ENCODE measurements at places on chromosomes 7 and 10.

DNA sequence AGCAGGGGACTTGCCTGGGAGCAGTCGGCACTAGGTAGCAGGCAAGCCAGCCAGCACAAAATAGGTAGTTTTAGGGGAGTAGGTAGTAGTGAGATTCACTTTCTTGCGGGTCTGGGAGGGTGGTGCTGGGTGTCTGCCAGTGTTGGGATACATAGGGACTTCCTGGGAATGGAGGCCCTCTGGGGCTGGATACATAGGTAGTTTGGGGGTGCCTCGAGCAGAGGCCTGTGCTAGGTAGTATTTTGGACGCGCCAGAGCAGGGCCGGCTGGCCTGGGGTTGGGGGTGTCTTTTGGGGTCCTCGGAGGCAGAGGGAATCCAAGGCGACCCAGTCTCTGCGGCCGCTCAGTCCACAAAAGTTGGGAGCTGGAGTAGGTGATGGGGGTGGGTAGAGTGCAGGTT, 2.0 kb upstream of the HOXA3 start:
- no peak for DNase-seq

DNA sequence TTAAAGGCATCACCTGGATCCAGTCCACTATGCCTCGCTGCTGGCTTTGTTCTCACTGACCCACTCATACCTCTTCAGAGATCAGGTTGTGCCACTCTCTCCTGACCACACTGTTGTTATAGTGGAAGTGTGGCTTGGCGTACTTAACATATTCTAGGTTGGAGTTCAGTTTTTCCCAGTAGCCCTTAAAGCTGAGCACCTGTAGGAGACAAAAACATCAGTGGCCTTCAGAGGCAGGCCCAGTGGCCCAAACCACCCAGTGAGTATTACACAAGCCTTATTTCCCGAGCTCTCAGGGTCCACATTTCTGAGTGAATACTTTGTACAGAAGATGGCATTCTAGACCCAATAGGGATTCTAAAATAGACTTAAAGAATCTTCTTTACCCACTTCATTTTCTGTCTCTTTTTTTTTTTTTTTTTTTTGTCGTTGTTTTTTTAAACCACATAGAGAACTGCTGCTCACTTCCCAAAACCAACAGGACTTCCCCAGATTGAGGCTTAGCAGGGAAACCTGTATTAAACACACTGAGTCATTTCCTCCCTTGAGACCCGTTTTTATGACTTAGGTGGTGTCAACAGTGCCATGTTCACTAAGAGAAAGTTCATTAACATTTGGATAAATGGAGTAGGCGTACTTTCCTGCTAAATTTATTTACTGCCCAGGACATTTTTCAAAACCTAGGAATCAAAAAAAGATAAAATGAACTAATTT, 85.8 kb downstream of the GSAP start:
- DNase-seq, result no peak

GRCh38 chr10:89589101-89589720, 53.8 kb upstream of the SLC16A12 start:
- no peak for DNase-seq

- DNase-seq, result no peak
Measured at GRCh38 chr7:31602041-31602625, 84.9 kb upstream of the PPP1R17 start.

GRCh38 chr7:114416129-114416990, 1.7 kb downstream of the FOXP2 start:
- no peak for DNase-seq

DNA sequence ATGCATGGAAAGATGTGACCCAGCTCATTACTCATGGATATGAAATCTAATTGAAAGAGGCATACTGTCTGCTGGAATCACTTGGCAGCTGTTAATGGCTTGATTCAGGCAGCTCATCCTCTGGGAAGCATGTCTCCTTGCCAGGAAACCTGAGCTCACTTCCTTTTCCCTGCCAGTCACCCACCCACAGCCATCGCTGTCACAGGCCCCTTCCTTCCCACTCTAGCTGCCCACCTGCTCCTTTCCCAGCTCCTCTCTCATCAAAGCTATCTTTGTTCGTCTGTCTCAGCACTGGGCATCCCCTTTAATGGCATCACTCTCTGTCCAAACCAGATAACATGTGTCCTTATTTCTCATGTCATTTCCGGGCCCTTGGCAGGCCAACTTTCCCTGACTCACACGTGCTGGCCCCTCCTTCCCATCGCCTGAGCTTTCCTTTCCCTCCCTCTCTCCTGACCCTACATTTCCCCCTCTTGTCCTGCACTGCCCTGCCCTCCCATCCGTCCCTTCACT, 721.9 kb downstream of the TNS3 start:
- no peak for DNase-seq

DNA sequence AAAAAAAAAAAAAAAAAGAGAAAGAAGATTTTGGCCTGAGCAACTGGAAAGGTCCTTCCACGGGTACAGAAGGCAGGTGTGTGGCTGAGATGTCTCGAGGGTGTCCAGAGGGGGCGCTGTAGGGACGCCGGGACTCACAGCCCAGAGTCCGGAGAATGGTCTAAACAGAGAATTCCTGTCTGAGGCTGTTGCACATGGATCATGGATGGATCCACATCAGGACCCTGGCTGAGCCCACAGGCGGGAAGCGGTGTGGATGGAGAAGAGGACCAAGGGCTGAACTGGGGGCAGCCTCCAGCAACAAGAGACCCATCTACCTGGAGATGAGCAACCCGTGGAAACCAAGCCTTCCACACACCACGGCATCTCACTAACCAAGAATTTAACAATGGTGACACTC, 55.0 kb downstream of the PKD1L1 start:
- no peak for DNase-seq

DNA sequence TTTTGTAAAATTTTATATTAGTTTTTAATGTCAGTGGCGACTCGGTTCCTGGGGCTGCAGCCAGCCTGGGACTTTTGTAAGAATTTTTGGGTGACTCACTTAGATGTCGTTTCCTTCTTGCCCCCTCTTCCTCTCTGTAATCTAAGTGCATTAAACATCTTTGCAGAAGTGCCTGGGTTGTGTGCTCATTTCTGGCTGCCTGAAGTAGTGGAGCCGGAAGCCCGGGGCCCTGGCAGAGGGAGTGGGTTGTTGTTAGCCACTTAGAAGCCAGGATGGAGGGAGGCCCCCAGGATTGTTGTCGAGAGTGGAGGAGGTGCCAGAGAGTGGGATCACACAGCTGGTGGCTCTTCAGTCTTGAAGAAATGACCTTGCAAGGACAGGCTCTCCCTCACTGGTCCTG, 11.0 kb upstream of the TRIM8 start:
- DNase-seq, result no peak

GRCh38 chr10:80730522-80730921, 192.8 kb downstream of the SH2D4B start:
- DNase-seq, result no peak

DNA sequence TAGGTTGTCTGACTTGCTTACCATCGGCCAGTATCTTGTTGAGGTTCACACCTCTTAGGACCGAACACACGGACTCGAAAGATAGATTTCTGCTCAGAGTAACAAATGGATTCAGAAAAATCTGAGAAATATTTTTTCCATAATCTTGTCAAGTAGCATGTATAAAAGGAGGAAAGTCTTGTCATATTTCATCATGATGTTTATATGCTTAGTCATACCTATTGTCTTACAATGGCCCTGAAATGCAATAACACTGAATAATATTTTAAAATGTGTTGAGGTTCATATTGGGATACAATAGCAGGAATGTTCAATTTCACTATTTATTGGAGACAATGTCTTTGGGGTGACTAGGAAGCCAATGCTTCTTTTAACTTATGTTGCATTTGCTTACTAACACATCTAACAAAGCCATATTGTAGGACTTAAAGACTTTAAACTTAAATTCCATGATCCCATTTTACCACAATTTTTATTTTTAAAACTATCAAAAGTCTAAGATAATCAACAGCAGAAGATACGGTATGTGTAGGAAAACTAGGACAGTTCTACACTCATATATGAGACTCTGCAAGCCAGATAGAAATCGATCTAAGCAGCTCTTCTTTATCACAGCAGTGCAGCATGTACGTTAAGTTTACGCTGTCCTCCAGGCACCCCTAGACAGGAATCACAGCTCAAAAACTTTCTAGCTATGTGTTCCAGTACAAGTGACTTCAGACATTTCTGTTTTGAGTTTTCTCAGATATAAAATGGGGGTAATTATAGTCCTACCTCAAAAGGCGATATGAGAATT, 135.7 kb upstream of the CAV2 start:
- DNase-seq, result no peak

DNA sequence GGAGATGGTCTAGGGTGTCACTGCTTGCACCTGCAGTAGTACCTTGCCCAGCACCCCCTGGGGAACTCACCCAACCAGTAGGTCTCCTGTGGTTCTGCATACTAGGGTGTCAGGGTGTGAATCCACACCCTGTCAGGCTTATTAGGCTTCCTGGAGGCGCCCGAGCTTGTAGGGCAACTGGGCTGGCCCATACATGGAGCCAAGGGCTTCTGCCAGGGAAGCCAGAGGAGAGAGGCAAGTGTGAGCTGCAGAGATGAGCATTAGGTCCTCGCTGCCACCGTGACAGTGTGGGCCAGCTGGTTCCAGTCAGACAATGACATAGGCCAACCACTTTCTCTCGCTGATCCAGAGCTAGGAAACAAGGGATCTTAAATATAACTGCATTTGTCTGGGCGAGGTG, 11.2 kb downstream of the MXI1 start:
- DNase-seq, result no peak

- no peak for DNase-seq
Measured at GRCh38 chr10:48197236-48197899, 77.1 kb downstream of the FRMPD2 start.

- no peak for DNase-seq
Measured at GRCh38 chr7:151381348-151382078, 28.3 kb downstream of the WDR86 start.

GRCh38 chr7:159012353-159013069, 132.2 kb downstream of the VIPR2 start:
- peak; percentile 96 for DNase-seq

GRCh38 chr10:44927352-44927751, 16.2 kb downstream of the TMEM72 start:
- peak; percentile 63 for DNase-seq

DNA sequence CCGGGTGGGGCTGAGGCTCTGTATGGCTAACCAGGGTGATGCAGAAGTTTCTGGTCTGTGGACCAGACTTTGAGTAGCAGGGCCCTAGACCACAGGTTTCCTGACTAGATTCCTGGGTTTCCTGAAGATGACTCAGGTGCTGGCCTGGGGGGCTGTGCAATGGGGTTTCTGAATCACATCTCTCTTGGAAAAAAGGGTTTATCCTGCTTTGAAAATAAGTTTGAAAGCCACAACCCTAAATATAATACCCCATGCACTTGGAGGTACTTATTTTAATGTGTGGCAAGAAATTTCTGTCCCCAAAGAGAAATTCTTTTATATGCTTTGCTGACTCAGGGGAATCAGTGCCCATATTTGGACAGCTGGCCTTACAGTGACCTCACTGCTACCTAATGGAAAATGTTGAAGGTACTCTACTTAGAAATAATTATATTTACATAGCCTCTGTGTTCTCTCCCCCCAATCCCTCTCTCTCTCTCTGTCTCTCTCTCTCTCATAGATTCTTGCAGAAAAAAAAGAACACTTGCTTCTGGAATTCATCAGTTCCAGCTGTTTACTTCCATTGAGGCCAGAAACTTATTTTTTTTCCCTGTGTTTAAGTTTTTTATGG, 184.4 kb upstream of the LYZL2 start:
- DNase-seq, result peak; percentile 6

- no peak for DNase-seq
Measured at GRCh38 chr10:75229971-75230370, 5.8 kb downstream of the COMTD1 start.

GRCh38 chr7:65448816-65449504, 75.3 kb downstream of the ZNF92 start:
- DNase-seq, result no peak

DNA sequence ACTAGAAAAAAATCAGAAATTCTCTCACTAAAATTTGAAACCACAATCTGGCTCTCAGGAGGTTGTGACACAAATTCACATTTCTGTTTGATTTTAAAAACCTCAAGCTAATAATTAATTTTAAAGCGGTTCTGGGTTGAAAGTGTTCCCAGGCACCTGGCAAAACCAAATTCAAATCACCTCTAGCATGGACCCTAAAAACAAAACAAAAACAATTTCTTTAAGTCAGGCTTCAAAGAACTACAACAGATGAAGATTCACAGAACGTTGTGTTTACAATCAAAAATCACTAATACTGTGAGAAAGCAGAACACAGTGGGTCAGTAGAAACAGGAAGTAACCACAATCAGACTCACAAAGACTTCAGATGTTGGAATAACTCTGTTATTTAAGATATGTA, 7.2 kb upstream of the RELN start:
- DNase-seq, result no peak

GRCh38 chr10:84184517-84184916, 9.8 kb upstream of the CDHR1 start:
- DNase-seq, result no peak

DNA sequence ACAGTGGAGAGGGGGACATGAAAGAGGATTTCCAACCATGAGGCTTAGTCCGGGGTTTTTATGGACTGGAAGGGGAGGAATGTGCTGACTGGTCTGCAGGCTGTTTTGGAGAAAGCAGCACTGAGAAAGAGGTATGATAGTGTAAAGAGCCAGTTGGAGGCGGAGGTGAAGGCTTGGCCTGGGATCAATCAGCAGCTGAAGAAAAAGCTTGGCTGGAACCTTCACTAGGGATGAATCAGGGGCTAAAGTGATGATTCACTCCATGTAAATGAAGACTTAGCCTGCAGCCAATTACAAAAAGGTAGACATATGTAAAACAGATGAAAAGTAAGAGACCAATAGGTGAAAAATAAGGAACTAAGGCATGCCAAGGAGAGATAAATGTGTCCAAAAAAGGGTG, 1382.6 kb downstream of the GATA3 start:
- DNase-seq, result no peak

DNA sequence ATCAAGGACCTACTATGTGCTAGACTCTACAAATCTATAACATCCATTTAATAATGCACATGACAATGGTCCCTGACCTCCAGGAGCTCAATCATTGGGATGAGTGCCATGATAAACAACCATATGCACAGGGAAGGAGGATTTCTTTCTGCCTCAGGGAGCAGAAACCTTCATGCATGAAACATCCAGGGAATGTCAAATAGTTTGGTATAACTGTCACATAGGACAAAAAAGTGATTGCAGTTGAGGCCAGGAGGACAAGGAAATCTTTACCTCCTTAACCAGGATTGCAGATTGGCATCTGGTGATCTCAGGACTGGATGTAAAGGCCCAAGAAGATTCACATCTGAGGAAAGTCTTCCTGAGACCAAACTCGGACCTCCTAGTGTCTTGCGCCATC, 993.1 kb downstream of the KCNMA1 start:
- DNase-seq, result no peak

DNA sequence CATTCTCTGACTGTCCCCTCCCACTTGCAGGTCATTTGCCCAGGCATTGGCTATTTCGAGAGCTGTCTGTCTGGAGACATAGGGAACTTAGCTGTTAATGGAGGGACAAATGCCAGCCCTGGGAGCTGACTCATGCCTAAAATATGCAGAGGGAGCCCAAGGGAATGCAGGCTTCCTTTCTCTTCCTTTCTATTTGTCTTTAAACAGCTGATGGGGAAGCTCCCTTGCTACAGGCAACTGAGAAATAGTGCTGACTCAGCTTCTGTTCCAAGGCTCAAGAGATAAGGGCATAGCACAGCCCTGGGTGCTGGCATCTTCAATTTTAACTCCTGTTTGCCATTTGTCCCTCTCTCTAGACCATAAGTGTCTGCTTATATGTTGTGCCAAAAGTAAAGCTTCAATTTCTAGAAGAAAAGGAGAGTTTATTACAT, 82.7 kb upstream of the C1GALT1 start:
- DNase-seq, result peak; percentile 85

- no peak for DNase-seq
Measured at GRCh38 chr10:30386801-30387588, 37.9 kb upstream of the MTPAP start.
